ENCODE measurements at places on chromosomes 1 and 21. TPM values are rescaled to one million over a fixed set of nuclear protein-coding genes. Genes with fewer than 3 reads are reported as not detected.
A peak's percentile ranks its signal among the peaks of the same experiment; 100 is the strongest.

DNA sequence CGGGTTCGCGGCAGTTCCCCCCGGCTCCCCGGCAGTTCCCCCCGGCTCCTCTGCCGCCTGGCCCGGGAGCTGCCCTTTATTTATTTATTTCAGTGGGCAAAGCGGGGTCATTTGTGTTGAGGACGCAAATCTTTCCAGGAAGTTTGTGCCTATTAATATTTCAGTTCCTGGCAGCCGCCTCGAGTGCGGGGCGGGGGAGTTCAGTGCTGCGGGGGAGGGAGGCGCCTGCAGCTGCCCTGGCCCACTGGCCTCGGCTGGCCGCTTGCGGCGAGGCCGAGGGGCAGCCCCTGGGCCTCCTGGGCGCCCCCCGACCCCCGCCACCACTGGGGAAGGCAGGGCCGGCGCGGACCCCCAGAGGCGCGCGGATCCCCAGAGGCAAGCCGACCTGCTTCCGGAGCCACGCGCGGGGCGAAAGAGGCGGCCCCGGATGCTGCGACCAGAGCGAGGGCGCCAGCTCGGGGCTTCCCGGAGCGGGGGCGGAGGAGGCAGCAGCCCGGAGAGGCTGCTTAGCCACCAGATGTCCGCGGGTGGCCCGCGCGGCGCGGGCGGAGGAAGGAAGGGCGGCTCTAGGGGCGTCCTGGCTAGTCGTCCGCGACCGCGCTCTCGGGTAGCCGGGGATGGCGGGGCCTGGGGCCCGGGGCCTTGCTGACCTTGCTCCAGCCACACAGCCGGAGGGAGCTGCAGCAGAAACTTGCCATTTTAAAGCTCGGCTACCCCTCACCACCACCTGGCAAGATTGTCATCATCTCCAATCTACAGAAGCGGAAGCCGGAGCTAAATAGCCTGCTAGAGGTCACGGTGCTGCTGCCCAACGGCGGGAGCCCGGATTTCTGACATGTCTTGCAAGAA lies 48.0 kb downstream of the H3-3A start:
- peak overlapping the region; percentile 71 for H3K4me3 ChIP-seq
- DNase-seq, result no peak
- peaks cover 20% of the 10 kb centered on the region for H3K4me1 ChIP-seq
- no peaks in the 10 kb centered on the region for H3K27me3 ChIP-seq
- no peaks in the 10 kb centered on the region for H3K36me3 ChIP-seq
- H3K27ac ChIP-seq, result peak overlapping the region; percentile 95

Gene SH3GLB1
- total RNA-seq, result 53.8 TPM

DNA sequence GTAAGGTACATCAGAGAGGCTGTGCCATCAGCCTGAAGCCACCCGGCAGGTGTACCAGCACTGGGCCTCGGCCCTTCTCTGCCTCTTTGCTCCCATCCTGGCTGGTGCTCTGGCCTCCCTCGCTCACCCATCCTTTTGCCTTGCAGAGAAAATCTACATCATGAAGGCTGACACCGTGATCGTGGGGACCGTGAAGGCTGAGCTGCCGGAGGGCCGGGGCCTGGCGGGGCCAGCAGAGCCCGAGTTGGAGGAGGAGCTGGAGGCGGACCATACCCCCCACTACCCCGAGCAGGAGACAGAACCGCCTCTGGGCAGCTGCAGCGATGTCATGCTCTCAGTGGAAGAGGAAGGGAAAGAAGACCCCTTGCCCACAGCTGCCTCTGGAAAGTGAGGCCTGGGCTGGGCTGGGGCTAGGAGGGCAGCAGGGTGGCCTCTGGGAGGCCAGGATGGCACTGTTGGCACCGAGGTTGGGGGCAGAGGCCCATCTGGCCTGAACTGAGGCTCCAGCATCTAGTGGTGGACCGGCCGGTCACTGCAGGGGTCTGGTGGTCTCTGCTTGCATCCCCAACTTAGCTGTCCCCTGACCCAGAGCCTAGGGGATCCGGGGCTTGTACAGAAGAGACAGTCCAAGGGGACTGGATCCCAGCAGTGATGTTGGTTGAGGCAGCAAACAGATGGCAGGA lies 24.5 kb upstream of the TNFRSF1B start:
- no peaks in the 10 kb centered on the region for H3K36me3 ChIP-seq
- no peak overlapping the region for H3K4me3 ChIP-seq
- H3K27me3 ChIP-seq, result no peaks in the 10 kb centered on the region
- DNase-seq, result no peak
- H3K27ac ChIP-seq, result peak overlapping the region; percentile 84

Gene LDLRAP1
- total RNA-seq, result 22.3 TPM

- DNase-seq, result no peak
- no peak overlapping the region for H3K27ac ChIP-seq
- H3K4me3 ChIP-seq, result no peak overlapping the region
- peaks cover 9% of the 10 kb centered on the region for H3K4me1 ChIP-seq
These were observed 87.7 kb upstream of the POU3F1 start for GRCh38 chr1:38134294-38134755.

- no peak overlapping the region for H3K4me3 ChIP-seq
- no peaks in the 10 kb centered on the region for H3K27me3 ChIP-seq
- no peak for DNase-seq
- no peak overlapping the region for H3K27ac ChIP-seq
- peaks cover 15% of the 10 kb centered on the region for H3K4me1 ChIP-seq
These were observed 604.8 kb upstream of the CXADR start for GRCh38 chr21:16908077-16908476.

GRCh38 chr1:216186816-216187215 lies 236.4 kb downstream of the USH2A start:
- H3K27me3 ChIP-seq, result no peaks in the 10 kb centered on the region
- DNase-seq, result no peak
- no peaks in the 10 kb centered on the region for H3K36me3 ChIP-seq
- no peak overlapping the region for H3K27ac ChIP-seq
- no peak overlapping the region for H3K4me3 ChIP-seq
- H3K4me1 ChIP-seq, result no peaks in the 10 kb centered on the region

DNA sequence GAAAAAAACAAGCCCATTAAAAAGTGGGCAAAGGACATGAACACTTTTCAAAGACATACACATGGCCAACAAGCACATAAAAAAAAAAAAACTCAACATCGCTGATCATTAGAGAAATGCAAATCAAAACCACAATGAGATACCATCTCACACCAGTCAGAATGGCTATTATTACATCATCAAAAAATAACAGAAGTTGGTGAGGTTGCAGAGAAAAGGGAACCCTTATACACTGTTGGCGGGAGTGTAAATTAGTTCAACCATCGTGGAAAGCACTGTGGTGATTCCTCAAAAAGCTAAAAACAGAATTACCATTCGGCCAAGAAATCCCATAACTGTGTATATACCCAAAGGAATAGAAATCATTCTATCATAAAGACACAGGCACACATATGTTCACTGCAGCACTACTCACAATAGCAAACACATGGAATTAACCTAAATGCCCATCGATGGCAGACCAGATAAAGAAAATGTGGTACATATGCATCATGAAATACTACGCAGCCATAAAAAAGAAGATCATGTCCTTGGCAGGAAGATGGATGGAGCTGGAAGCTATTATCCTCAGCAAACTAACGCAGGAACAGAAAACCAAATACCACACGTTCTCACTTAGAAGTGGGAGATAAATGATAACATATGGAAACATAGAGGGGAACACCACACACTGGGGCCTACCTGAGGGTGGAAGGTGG lies 70.1 kb downstream of the INTS7 start:
- no peak overlapping the region for H3K27ac ChIP-seq
- no peak overlapping the region for H3K4me3 ChIP-seq
- H3K36me3 ChIP-seq, result no peaks in the 10 kb centered on the region
- no peaks in the 10 kb centered on the region for H3K4me1 ChIP-seq

- H3K27me3 ChIP-seq, result no peaks in the 10 kb centered on the region
- H3K4me1 ChIP-seq, result peaks cover 29% of the 10 kb centered on the region
- H3K27ac ChIP-seq, result no peak overlapping the region
- H3K36me3 ChIP-seq, result no peaks in the 10 kb centered on the region
These were observed 128.2 kb upstream of the KIAA0040 start for GRCh38 chr1:175320804-175321203.

DNA sequence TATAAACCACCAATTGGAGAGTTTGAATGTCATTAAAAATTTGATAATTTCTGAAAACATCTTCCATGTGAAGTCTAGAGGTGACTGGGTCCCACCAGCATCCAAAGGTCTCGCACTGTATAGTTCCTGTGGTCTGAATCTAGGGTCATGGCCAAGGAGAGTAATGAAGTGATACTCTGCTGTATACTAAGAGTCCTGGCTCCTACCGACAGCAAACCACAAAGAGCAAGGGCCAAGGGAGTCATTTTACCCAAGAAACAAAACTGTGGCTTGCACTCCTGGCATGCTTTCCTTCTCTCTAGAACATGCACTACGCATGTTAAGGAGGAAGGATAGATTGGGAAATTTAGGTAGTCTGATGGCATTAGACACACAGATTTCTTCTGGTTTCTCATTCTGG lies 115.6 kb downstream of the BRINP2 start:
- no peak for DNase-seq
- no peaks in the 10 kb centered on the region for H3K27me3 ChIP-seq
- H3K4me1 ChIP-seq, result no peaks in the 10 kb centered on the region
- no peak overlapping the region for H3K4me3 ChIP-seq

GRCh38 chr1:16243936-16244649 lies 7.1 kb upstream of the CPLANE2 start:
- H3K4me3 ChIP-seq, result no peak overlapping the region
- H3K4me1 ChIP-seq, result peaks cover 34% of the 10 kb centered on the region
- DNase-seq, result no peak
- peak overlapping the region; percentile 69 for H3K27ac ChIP-seq
- H3K36me3 ChIP-seq, result no peaks in the 10 kb centered on the region

Gene TRIM58
- 4.7 TPM for total RNA-seq

Gene RHD
- total RNA-seq, result not detected

Data from vagina (tissue), 2 donors.